ENCODE measurements at places on chromosomes 3 and 15.
A peak's percentile ranks its signal among the peaks of the same experiment; 100 is the strongest.

- no peak for DNase-seq
Observed at GRCh38 chr15:44099671-44100070, 95.4 kb downstream of the FRMD5 start.

- peak; percentile 51 for DNase-seq
Observed at GRCh38 chr3:142586803-142587406, 8.4 kb upstream of the ATR start.

DNA sequence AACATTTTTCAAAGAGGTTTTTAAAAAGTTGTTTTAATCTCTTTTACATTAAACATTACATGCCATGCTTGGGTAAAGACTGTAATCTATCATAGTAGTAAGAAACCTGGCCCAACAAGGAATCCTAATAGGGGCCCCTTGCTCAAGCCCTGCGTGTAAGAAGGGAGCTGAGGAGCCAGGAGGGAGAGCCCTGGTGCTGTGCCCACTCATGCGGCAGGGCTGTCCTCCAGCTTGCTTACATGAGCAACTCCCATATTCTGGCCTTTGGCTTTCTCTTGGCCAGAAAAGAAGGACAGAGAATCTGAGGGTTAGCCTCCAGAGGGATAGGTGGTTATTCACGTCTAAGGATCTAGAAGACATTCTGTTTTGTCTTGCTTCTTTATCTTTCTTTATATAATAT is 49.8 kb downstream of the KBTBD12 start:
- no peak for DNase-seq

- no peak for DNase-seq
Observed at GRCh38 chr3:66423791-66424190, 77.0 kb downstream of the LRIG1 start.

DNA sequence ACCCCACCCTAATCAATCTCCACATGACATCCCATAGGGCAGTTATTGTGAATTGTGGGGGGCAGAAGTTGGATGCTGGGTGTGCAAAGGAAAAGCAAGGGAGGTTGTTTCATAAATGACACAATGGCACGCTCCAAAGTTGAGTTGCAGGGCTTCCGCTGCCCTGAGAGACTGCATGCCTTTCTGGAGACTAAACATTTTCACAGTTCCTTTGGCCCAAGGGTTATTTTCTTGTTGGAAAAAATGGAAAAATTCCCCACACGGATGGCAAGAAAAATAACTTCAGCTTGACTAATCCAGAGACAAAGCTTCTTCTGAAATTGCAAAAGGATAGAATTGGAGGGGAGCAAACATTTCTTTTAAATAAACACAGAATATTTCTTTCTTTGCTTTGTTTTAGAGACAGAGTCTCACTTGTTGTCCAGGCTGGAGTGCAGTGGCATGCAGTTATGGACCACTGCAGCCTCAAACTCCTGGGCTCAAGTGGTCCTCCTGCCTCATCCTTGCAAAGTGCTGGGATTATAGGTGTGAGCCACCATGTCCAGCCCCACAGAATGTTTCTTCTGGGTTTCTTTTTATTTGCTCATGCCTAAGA is 19.1 kb upstream of the TPM1 start:
- DNase-seq, result no peak

- DNase-seq, result no peak
Observed at GRCh38 chr3:107221856-107222255, 155.4 kb upstream of the CCDC54 start.

DNA sequence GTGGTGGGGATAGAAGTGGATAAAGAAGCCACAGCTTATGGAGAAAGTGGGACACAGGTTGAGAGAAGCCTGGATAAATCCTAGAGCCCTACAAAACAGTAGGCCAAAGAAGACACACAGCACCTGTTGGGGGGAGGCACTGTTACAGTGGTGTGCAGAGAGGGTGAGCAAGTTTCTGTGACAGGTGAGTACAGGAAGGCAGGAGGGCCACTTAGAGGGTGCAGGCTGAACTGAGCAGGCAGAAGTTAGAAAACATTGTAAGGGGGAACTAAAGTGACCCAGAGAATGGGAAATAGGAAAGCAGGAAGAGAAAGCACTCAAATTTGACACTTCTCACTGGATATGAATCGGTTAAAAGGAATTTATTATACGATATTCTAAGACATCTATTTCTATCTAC is 146.1 kb upstream of the TMCO5A start:
- no peak for DNase-seq

DNA sequence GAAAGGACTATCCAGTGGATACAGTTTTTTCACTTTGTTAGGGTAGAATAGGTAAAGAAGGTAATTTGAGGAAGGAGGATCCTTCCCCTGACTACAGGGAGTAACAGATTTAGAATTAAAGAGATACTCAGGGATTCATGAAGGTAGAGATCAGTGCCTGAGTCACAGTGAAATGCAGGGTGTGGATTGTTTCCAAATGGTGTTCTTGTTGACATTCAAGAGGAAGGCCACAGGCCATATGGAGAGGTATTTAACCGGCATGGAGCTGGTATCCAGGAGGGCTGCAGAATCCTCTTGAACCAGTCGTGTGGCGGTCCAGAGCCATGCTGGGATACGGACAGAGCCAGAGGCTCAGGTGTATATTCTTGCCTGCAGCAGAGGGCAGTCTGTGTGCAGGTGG is 28.2 kb downstream of the GYG1 start:
- no peak for DNase-seq

- no peak for DNase-seq
Observed at GRCh38 chr3:17013571-17013970, 128.8 kb downstream of the PLCL2 start.
